Lung (tissue), 17 donors: ENCODE measurements at places on chromosomes 7 and 10.

DNA sequence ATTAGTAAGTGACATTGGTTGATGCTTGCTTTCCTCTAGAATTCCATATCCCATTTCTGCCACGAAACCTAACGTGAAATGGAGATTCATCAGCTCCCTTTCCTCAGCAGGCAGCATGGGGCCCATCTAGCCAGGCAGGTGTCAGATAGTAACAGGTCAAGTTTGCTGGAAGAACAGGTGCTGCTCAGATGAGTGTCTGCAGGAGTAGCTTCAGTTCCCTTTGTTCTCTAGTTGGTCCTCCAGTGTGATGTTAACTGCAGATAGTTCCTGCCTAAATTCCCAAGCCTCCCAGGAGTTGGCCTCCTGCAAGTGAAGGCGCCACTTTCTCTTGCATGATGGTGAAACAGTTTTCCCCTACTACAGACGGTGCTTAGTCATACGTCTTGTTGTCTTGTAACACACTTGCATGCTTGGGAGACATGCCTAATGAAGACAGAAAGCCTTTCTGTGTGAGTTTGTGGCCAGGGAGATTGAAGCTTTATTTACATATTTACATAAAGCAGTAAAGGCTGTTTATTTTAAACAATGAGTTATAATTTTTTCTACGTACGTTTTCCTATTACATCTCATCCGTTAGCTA lies 175.4 kb downstream of the CHN2 start:
- DNase-seq: no peak

DNA sequence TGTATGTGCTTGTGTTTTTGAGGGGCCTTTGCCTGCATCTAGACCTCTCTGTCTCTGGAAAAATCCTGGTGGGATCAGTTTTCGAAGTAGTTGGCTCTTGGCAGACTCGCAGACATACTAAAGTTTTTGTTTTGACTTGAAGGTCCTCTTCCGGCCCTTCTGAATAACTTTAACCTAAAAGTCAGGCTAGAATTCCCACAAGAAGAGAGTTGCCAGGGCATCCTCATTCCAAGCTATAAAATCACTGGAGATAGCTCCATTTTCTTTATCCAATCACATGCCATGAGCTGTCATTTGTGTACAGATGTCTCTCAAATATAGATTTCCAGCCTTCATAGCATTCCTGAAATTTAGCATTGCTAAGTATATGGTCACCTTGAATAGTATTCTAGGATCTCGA lies 967.8 kb downstream of the LRMDA start:
- no peak for DNase-seq

- no peak for DNase-seq
Measured at GRCh38 chr10:6507311-6507710, 72.8 kb downstream of the PRKCQ start.

- DNase-seq: no peak
Measured at GRCh38 chr7:149804106-149804505, 30.7 kb upstream of the ZNF467 start.

GRCh38 chr7:14899030-14899429 lies 3.5 kb downstream of the DGKB start:
- peak; percentile 62 for DNase-seq

GRCh38 chr7:141676618-141677017 lies 25.3 kb downstream of the DENND11 start:
- DNase-seq: no peak

DNA sequence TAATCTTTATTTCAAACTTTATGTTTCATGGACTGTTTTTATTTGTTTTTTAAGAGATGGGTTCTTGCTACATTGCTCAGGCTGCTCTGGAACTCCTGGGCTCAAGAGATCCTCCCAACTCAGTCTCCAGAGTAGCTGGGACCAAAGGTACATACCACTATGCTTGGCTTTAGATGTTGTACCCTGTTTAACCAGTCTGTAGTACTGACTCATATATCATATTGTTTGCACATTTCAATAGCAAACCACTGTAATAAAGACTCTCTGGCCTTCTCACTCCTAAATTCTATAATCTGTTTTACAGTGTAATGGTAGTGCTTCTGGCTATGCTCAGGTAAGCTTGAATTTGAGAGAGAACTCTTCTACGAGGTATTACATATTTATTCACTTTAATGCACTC lies 413.6 kb upstream of the PCDH15 start:
- no peak for DNase-seq

DNA sequence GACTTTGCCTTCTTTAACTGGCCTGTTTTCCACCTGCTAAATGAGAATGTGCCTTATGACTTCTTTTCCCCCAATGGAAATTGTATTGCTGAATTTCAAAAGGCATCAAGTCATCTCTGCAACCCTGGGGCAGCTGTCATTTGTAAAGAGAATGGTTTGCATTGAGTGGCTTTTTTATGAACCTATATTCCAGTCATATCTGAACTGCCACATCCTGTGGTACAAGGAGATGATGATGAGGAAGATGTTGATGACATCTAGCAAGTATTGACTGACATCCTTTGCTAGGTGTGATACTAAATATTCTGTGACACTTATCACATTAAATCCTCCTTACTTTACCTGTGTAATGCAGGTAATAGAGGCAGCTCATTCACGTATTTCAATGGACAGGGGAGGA lies 88.3 kb upstream of the KIAA1217 start:
- DNase-seq: no peak

DNA sequence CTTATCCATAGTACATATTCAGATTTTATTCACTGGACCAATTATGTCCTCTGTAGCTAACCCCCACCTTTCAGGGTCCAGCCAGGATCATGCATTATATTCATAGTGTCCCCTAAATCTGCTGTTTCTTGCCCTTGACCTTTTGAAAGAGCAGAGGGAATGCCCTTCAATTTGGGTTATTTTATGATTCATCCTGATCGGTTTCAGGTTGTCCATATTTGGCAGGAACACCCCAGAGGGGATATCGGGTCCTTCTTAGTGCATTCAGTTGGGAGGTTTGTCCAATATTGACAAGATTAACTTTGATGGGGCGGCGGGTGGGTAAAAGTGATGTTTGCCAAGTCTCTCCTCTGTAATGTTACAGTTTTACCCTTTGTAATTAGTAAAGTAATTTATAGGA lies 60.9 kb downstream of the SHH start:
- no peak for DNase-seq

GRCh38 chr7:88772776-88773175 lies 13.3 kb downstream of the ZNF804B start:
- DNase-seq: peak; percentile 19

GRCh38 chr10:35578618-35578956 lies 26.6 kb upstream of the GJD4 start:
- no peak for DNase-seq

GRCh38 chr7:117946151-117946633 lies 73.0 kb upstream of the CTTNBP2 start:
- DNase-seq: no peak

DNA sequence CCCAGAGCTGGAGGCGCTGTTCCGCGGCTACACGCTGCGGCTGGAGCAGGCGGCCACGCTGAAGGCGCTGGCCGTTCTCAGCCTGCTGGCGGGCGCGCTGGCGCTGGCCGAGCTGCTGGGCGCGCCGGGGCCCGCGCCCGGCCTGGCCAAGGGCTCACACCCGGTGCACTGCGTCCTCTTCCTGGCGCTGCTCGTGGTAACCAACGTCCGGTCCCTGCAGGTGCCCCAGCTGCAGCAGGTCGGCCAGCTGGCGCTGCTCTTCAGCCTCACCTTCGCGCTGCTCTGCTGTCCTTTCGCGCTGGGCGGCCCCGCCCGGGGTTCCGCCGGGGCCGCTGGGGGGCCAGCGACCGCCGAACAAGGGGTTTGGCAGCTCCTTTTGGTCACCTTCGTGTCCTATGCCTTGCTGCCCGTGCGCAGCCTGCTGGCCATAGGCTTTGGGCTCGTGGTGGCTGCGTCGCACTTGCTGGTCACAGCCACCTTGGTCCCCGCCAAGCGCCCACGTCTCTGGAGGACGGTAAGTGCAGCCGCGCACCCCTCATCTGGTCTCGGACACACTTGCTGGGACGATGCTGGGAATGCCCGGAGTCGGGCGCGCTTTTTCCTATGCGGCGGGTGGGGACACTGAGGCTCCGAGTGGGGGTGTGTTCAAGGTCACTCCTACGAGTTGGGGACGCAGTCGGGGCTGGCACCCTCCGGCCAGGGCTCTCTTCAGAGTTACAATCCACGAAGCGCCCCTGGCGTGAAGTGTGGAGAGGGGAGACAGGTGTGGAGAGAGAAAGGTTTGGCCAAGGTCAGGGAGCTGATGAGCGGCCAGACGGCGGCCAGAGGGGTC lies 717 bp downstream of the ADCY1 start:
- DNase-seq: peak; percentile 76

DNA sequence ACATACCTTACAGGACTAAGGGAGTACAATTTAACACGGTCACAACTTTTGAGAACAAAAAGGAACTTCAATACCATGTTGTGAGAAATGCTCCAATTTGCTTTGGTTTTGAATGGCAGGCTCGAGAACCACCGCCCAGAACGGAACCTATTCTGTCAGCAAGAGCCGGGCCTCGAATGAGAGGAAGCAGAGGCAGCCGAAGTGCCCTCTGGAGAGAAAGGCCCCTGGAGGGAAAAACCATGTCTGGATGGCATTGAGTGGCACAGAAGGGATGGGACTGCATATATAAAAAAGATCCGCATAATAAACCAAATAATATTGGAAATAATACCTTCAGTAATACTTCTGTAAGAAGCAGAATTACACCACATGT lies 85.6 kb downstream of the CHST15 start:
- DNase-seq: no peak

DNA sequence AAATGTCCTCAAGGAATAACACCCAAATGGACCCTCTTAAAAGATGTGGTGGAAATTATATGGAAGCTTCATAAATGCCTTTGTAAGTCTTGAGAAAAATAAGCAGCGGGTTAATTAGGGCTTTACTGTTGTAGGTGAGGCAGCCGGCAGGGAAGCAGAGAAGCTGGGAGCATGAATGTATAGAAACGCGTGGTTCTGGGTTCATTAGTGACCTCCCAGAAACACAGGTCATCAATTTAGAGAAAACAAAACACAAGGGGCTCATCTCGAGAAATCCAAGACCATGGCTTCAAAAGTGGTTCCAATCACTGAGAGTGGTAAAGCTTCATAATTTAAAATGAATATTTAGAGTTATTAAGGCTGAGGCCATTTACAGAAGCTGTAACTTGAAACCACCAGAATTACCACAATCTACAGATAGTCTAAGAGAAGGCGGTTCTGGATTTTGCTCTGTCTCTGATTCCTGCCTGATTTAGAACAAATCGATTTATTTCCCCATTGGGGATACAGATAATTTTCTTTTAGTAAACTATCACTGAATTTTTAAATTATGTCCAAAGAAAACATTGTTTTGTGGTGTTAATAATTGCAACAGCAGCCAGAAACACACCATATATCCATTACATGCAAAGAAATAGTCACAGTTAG lies 20.7 kb downstream of the GARIN1A start:
- no peak for DNase-seq

- DNase-seq: no peak
Measured at GRCh38 chr7:136502162-136502561, 366.3 kb upstream of the CHRM2 start.

- no peak for DNase-seq
Measured at GRCh38 chr7:36034020-36034419, 119.0 kb upstream of the EEPD1 start.

DNA sequence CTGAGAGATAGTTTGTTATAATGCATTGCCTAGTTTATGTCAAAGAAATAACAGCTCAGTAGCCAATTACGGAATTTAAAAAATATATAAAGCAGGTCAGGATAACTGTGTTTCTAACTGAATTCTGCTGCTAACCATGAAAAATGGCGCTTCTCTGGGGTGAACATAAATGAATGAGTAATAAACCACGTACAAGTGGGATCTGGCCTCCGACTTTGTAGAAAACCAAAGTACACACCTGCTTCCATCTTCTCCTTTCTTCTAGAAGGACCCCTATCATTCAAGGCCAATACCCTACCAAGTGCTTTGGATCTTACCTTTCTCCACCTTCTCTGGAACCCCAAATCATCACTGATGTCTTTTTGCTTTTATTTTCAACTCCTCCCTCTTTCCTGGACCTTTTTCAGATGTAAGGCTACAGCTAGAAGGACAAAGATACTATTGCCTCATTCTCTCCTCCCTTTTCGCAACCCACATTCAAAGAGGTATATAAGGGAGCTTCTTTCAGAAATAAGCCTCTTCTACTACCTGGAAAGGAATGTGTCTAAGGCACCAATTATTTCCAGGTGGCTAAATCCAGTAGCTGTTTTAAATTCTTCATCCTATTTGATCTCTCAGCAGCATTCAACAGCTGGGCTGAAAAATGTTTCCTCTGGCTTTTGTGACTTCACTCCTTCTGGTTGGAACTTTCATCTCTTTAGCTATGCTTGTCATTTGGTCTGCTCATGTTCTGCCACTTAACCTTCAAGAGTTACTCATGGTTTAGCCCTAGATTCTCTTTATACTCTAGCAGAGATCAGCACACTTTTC lies 37.7 kb downstream of the NAMPT start:
- DNase-seq: no peak

GRCh38 chr10:26855186-26855585 lies 5.6 kb downstream of the ABI1 start:
- no peak for DNase-seq

GRCh38 chr10:70912556-70912955 lies 24.2 kb upstream of the PCBD1 start:
- no peak for DNase-seq

DNA sequence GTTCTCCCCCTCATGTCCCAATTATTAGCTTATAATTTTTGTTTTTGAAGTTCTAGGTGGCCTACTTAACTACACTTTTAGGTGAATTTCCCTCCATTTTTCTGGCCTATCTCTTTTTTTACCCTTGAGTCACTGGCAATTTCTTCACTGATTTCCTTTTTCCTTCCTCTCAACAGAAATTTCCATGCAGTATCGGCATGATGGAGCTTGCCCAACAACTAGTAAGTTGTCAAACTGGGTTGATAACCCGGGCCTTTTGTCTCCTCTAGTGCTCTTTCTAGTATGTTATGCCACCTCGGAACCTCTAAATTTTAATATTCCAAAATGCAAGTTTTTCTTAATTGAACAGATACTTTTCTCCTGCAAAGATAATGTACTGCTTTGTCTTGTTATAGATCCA lies 147.1 kb downstream of the MLLT10 start:
- DNase-seq: no peak

DNA sequence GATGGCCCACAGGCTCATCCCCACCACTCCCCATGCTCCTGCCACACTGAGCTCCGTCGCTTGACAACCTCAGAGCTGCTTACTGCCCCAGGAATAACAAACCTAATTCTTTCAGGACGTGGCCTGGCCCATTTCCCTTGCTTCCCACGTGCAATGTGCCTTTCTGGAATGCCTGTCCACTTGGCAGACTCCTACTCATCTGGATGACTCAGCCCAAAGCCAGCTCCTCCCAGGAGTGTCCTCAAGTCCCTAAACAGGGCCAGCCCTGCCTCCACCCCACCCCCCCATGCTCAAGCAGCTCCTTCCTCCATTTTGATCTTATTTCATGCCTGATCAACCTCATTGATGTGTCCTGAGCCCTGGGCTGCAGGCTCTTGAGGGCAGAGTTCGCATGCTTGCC lies 164.9 kb upstream of the RNF32 start:
- DNase-seq: no peak

DNA sequence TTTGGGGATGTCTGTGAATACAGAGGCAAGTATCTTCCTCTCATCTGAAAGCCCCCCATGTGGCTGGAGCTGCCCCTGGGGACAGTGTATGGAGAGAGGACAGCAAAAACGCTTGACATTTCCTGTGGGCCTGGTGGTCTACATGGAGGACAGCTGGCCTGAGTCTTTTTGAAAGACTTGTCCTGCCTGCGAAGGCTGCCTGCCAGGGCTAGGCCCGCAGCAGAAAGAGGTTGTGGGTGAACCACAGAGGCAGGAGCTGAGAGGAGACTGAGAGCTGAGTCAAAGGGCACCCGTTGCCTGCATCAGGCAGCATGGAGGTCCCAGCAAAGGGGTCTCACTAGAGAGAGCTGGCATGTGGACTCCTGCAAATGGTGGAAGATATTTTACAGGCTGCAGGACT lies 66.4 kb downstream of the KAT6B start:
- no peak for DNase-seq
